ENCODE measurements at places on chromosomes 7 and 10.
A peak's percentile ranks its signal among the peaks of the same experiment; 100 is the strongest.

DNA sequence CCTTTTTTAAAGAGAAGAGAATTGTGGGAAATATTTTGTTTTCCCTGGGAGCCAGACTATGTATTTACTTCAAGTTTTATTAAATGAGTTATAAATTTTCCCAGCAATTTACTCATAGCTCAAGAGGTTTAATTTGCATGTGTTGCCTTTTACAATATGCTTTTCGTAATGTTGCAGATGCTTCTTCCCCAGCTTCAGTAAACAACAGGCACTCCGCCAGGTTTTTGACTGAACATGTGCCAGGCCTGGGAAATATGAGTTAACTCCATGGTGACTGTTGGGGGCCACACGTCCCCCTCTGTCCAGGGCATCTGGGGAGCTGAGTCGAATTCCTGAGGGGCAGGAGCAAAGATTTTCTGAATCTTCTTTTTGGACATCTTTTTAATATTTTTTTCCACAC lies 545.7 kb downstream of the LRMDA start:
- no peak for DNase-seq

DNA sequence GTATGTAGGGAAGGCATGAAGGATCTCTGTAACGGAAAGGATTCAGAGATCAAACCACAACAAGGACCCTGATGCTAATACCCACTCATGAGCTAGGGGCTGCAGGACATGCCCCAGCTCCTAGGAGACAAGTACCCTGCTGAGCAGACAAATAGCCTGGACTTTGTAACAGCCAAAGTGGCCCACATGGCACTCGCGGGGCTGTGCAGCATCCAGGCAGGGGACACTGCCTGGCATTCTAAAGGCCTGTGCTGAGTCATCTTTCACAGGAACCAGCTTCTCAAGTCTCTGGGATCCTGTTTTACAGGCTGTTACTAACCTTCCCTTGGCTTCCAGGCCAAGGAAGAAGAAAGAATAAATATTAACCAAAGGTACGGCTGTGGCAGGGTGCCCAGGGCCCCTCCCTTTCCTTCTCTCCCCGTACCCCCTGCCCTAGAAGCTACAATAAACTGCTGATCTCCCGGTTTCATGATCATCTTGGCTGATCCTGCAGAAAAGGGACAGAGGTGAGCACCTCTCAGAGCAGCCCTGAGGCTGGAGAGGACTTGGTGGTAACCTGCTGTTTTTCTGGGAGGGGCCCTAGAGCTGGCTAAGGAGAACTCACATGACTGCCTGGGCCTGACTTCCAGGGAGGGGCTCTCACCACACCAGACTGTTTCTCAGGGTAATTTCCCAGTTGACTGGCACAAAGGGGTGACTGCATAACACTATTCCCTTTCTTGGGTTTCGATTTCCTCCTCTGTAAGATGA lies 4.2 kb upstream of the RPEL1 start:
- DNase-seq: no peak

DNA sequence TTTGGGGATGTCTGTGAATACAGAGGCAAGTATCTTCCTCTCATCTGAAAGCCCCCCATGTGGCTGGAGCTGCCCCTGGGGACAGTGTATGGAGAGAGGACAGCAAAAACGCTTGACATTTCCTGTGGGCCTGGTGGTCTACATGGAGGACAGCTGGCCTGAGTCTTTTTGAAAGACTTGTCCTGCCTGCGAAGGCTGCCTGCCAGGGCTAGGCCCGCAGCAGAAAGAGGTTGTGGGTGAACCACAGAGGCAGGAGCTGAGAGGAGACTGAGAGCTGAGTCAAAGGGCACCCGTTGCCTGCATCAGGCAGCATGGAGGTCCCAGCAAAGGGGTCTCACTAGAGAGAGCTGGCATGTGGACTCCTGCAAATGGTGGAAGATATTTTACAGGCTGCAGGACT lies 66.4 kb downstream of the KAT6B start:
- no peak for DNase-seq

- no peak for DNase-seq
These were observed 451.4 kb downstream of the SUGCT start for GRCh38 chr7:40586197-40586596.

DNA sequence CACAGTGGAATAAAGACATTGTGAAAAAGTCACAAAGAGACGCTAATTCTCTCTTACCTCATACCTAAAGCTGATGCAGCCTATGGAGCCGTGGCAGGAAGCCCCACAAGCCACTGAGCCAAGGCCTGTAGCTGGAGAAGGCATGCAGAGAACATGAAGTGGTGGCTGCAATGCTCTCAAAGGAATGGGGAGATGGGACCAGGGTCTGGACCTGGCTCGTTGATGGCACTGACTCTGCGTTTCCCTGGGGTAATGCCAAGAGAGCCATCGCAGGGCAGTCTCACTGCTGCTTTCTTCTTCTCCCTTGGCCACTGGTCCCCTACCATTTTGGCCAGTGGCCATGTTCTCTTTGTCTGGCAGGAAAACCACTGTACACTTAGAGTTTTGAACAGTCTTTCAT lies 329.9 kb upstream of the ZMIZ1 start:
- DNase-seq: no peak

DNA sequence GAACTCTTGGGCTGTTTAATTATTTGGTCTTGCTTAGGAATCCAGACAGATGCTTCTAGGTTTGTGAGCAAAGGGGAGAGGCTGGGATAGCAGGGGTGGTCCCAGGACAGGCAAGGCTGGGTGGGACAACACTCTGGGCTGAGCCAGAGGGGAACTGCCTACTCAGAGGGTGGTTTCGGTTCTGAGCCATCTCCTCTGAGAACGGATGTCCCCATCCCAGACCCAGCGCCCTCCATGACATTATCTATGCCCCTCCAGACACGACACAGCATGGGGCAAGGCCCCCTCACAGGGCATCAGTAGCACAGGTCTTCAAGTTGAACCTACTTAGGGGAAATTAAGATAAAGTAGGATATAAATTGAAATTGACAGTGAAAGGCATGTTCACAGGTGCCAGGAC lies 7.1 kb downstream of the ASB10 start:
- DNase-seq: no peak

GRCh38 chr7:22589641-22590201 lies 89.7 kb upstream of the STEAP1B start:
- no peak for DNase-seq

DNA sequence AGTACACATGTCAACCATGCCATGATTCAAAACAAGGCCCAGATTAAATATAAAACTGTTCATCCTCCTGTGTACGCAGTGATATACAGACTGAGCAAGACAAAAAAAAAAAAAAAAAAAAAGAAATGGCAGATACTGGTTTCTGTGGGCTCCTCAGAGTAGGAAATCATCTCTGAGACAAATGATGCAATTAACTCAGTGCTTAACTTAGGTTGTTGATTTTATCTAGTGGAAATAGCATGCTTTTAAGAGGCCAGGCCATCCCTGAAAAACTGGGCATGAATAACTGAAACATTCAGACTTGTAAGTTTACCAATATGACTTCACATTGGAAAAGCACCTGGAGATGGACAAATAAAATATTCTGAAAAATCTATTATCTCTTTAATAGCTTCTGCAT lies 69.0 kb downstream of the DKK1 start:
- no peak for DNase-seq

DNA sequence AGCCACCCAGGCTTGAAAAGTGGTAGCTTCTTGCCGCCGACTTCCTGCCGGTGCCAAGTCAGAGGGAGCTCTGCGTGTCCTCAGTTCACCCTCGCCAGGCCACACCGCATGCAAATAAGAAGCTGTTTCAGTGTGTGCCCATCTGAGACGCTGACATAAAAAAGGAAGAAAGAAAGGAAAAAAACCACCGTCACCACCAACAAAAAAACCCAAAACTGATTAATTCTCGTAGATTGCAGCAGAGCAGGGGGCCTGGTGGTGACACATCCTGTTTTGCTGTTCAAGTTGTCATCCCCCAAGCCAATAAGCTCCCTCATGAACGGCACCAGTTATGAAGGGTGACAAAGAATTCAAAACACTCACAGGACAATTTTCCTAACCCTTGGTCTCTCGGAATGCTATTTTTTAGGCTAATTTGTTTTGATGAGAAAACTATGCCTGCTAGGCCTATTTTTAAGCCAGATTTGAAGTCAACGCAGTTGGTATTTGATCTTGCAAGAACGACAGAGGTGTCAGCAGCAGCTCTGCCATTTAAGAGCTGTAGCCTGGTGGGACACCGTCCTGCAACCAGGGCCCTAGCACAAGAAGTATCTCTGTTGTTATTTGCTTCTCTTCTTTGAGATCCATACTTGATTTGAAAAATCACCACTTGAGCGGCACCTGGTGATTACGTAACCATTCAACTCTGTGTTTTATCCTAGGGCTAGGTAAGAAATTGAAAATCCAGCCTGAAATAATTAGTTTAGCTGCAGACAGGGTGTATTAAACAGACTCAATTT lies 145.6 kb downstream of the PFKFB3 start:
- peak; percentile 89 for DNase-seq

- DNase-seq: no peak
These were observed 40.3 kb upstream of the PSMG3 start for GRCh38 chr7:1610013-1610677.

GRCh38 chr10:14146501-14146900 lies 184.2 kb downstream of the FRMD4A start:
- no peak for DNase-seq

DNA sequence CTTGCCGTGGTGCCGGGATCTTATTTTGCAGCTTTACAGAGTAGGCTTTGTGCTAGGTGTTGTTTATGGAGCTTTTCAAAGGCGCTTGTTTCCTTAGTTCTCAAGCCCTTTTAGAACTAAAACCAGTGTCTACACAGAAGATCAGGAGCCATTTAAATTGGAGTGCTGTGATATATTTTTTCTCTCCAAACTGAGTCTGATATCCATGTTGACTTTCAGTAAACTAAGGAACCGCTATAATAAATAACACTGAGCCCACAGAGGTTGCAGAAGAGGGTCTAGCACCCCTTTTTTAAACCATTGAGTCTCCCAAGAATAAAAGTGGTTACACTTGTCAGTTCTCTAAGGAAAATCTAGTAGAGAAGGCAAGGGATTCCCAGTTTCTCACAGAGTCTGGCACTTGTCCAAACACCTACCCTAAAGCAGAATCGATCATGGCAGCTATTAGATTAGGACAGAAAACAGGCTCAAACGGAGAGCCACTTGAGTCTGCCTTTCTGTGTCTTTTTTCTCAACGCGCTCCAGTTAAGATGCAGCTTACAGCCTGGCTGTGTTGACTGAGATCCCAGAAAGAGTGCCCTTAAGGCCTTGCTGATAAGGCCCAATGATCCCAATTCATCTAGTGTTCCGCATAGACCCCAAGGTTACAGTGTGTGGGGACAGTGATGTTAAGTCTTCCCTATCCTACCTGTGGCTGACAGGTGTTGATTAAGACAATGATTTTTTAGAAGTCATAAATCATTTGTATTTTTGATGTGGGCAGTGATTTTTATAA lies 804 bp downstream of the TMEM106B start:
- no peak for DNase-seq

- no peak for DNase-seq
These were observed 4.7 kb downstream of the ZDHHC6 start for GRCh38 chr10:112442063-112442462.

DNA sequence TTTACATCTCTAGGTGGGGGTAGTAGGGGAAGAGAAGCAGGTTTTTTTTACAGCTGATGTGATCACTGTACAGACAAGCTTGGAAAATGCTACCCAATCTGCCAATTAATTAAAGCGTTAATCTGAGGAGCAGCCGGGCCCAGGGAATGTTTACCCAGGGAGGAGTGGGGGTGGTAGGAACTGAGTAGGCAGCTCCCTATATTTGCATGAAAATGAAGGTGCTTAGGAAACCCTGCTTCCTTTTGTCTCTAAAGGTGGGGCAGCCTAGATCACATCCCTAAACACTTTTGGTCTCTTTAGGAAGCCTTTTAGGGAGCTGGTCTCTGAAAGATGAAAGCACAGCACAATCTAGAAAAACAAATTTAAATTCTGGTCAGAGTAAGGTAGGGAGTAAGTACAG lies 53.0 kb upstream of the NFKB2 start:
- no peak for DNase-seq

- DNase-seq: no peak
These were observed 48.8 kb downstream of the ADCYAP1R1 start for GRCh38 chr7:31100871-31101270.

DNA sequence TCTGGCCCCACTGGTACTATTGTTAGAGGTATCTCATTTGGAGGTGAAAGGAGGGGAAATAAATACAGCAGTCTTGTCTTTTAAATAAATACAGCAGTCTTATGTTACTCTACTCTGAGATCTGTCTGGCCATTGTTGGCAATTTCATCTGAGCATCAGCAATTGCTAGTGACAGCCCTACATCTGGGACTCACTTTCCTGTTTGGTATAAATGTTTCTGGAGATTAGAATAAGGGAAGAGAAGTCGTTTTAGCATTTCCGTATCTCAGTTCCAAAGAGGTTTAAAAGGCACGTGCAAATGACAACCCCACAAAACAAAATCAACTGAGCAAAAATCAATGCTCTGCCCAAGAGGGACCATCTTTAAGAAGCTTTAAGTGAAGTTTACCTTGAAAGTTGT lies 18.1 kb upstream of the CNNM2 start:
- no peak for DNase-seq

DNA sequence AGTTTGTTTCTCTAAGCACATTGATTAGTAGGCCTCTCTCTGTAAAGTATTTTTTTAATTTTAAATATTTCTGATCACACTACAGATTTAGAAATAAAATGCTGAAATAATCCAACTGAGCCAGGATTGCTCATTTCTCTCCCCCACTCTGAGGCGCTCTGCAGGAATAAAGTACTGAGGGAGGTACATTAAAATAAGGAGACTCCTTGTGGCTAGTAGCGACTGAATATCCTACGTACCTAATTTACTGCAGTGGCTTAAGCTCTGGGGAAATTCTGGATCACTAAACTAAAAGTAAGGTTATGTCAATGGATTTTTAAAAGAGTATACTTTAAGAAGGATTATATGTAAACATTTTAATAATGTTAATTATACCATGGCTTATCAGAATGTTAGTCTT lies 75.2 kb downstream of the RTKN2 start:
- no peak for DNase-seq

DNA sequence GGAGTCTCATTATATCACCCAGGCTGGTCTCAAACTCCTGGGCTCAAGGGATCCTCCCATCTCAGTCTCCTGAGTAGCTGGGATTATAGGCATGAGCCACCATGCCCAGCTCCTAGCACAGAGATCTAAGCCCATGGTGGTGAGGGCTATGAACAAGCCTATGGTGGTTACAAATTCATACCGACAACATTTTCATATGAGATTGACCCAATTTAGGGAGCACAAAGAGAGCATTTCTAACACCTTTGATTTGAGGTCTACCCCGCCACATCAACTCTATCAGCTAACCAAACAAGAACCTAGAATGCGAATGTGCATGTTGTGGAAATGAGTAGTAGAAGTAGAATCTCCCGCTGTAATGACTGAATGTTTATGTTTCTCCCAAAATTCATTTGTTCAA lies 14.2 kb upstream of the PRF1 start:
- DNase-seq: no peak
